Mononuclear cell (primary cell): ENCODE measurements at places on chromosomes 2 and 18. TPM values are rescaled to one million over a fixed set of nuclear protein-coding genes. Genes with fewer than 3 reads are reported as not detected.

The BOLL gene
- total RNA-seq = 0.10 TPM

The RNF144A gene
- total RNA-seq = 22.8 TPM

The SERPINB5 gene
- not detected for total RNA-seq

The FAM124B gene
- total RNA-seq = 1.6 TPM

The SCN1A gene
- not detected for total RNA-seq
